ENCODE measurements at places on chromosomes 4 and X. TPM values are rescaled to one million over a fixed set of nuclear protein-coding genes. Genes with fewer than 3 reads are reported as not detected.

GRCh38 chr4:139860435-139861024 is 194.9 kb downstream of the MGST2 start:
- no peak for DNase-seq

- no peak for DNase-seq
Measured at GRCh38 chr4:18113710-18114331, 92.3 kb upstream of the LCORL start.

POU4F2 gene
- total RNA-seq: not detected

DNA sequence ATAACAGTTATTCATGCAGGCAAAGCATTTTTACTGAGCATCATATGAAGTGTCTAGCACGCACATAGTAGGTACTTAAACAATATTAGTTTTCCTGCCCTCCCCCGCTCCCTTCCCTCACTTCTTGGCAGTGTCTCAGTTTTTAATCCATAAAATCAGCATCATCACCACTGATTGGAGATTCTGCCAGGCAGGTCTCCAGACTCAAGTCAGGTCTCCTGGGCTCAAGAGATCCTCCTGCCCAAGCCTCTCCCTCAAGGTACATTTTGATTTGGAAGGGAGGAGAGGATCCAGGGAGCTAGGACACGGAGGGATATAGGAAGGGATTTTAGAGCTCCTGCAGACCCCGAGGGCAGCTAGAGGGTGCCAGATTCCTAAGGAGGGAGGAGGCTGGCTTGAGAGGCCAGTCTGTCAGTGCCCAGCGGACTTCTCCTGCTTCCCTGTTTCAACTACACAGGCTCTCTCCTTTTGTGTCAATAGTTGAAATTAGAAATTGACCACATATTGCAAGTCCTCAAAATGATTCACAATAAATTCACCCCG is 4.4 kb upstream of the FAT1 start:
- DNase-seq: peak; percentile 45

COL25A1 gene
- not detected for total RNA-seq

DNA sequence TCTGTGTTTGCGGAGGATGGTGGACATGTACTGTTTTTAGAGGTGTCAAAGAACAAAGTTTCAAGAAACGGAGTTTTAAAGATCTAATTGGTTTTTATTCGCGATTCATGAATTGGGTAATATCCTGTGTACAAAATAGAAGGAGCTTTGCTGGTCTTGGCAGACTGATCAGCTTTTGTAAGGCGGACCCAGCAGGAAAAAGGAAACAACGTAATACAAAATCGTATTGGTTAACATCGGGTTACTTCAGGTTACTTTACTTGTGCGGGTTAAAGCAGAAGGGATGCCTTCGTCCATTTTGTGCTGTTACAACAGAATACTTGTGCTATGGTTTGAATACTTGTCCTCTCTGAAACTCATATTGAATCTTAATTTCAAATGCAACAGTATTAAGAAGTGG is 11.4 kb upstream of the NYX start:
- DNase-seq: no peak

GRCh38 chr4:94504545-94504944 is 52.8 kb downstream of the PDLIM5 start:
- no peak for DNase-seq

DNA sequence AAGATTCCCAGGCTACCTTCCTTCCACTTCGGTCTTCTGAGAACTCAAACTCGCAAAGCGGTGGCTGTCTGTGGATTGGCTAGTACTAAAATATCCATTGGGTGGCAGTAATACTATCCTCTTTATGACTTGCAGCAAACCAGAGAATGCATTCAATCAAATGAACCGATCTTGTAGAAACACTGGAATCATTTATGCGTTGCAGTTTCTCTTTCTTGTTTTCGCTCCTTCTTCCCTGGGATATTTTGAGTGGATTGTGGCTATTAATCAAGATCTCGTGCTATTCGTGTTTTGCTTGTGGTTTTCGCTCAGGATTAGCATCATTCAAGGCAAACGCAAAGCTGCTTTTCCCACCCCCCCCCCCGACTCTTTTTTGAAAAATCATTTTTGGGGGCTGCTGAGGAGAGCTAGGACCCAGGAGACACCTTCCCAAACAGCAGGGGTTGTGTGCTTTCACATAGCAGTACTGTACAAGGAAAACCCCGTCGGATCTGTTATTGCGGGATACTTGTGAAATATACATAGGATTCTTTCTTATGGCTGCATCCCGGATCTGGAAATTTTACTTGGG is at the start of gene IL1RAPL1:
TSS of gene IL1RAPL1 (plus strand) at position 466 of the 571 bp plus-strand sequence.
- DNase-seq: peak; percentile 72

IL13RA1 gene
- 41.4 TPM for total RNA-seq

GLUD2 gene
- total RNA-seq: 2.8 TPM

FAAH2 gene
- total RNA-seq: not detected

DNA sequence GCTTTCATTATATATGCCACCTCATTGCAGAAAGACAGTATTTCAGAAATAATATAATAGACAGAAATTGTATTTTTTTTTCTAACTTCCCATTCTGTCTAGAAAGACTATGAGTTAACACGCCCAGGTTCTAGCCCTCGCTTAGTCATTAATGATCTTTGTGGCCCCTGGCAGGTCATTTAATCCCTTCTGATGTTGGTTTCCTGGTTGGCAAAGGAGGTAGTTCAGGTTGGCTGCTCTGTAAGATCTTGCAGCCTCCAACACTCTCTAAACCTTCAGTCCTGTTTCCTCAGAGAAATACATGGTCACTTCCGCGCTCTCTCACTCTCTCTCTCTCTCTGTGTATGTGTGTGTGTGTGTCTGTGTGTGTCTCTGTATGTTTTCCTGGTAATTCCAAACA is 156.3 kb upstream of the NOCT start:
- peak; percentile 18 for DNase-seq

DNA sequence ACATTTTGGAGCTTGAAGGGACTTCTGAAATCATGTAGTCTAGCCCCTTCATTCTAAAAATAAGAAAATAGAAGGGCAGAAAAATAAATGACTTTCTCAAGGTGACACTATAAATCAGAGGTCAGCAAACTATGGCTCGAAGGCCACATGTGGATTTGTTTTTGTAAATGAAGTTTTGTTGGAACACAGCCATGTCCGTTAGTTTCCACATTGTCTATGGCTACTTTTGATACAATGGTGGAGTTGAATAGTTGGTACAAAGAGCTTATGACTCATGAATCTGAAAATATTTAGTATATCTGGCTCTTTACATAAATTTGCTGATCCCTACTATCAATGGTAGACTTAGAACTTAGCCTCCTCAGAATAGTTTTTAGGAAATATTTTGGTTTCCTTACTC is 302.4 kb upstream of the PRPS2 start:
- DNase-seq: no peak

CDKL2 gene
- total RNA-seq: not detected

GRCh38 chr4:42501624-42502401 is 104.5 kb downstream of the SHISA3 start:
- DNase-seq: no peak

FHL1 gene
- total RNA-seq: 101 TPM

GRCh38 chr4:70559211-70559830 is 32.7 kb upstream of the AMBN start:
- DNase-seq: peak; percentile 60

COX7B2 gene
- total RNA-seq: not detected

DNA sequence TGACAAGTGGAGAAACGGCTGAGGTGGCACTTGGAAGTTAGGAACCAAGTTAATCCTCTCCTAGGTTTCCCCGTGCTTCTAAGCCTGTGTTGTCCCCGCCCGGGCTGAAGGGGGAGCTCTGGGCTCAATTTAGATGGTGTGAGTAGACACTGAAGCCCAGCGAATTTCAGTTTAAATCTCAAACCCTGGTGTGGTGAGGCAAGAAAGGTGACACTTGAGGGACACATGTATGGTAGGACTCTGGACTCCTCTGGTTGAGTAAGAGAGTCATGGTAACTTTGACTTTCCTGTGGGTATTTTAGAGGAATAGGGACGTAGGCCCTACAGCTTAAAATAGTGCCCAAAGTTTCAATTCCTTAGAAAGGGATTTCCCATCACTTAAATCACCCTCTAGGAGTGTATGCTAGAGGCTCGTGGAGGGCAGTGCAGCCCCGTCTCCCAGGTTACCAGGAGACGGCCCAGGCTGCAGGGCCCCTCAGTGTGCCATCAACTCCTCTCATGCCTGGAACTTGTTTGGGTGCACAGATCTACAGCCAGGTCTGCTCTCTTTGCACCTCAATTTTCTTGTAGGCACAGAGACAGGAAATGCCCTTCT is 24.0 kb downstream of the HAND2 start:
- peak; percentile 59 for DNase-seq

XIAP gene
- 15.6 TPM for total RNA-seq

DNA sequence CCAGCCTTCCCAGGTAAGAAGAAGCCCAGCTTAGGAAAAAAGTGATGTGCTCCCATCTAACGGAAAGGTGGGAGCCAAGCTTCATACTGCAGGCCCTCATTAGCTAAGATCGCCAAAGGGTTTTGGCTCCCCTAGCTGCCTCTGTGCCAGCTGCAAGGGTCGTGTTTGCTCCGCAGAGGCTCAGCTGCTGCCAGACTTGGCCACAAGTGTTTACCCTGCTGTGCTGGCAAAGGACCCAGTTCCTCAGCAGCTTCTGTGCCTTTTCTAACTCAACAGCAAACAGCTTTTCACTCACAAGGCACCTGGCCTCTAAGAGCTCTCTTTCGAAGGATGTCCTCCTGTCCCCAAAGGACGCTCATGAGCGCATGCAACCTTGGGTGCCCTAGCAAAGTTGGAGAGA is 12.2 kb upstream of the VMA21 start:
- peak; percentile 17 for DNase-seq

DNA sequence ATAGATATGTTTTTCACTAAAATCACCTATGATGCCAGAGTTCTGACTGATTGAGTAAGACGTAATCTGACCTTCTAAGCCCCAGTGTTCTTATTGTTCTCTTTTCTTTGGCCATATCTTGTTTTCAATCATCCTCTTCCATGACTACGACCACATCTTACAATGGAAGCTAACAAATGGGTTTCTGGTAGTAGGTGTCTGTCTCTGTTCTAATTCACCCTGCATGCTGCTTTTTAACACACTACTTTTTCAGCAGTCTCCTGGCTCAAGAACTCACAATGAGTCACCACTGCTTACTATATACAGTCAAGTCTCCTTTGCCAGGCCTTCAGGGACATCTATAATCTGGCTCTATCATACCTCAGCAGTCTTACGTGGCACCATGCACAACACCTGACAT is 146.1 kb downstream of the NEXMIF start:
- DNase-seq: no peak

MAOB gene
- total RNA-seq: 11.2 TPM

BCAP31 gene
- 0.58 TPM for total RNA-seq

- no peak for DNase-seq
Measured at GRCh38 chr4:173527103-173527891, 2.7 kb downstream of the HAND2 start.

DNA sequence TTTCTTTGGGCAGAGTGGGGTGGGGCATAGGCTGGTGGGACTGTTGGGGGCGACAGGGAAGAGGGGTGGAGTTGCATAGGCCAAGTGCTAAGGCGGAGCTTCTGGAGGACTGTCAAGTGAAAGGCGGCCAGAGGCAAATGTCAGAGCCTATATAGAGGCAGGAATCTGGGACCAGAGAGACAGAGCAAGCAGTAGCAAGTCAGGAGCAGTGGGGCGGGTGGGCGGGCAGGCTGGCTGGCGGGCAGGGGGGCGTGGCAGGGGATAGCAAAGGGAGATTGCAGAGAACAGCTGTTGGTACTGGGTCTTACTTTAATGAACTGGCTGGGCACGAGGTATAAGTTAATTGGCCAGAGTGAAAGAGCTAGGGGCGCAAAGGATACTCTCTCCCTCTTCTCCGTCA is 89.8 kb downstream of the RTL9 start:
- no peak for DNase-seq

- DNase-seq: no peak
Measured at GRCh38 chr4:127249066-127249766, 383.5 kb upstream of the INTU start.

Data from stomach (tissue), 19 donors.